ENCODE measurements at places on chromosomes 12 and 14. TPM values are rescaled to one million over a fixed set of nuclear protein-coding genes. Genes with fewer than 3 reads are reported as not detected.

The FZD10 gene
- total RNA-seq: 0.21 TPM

DNA sequence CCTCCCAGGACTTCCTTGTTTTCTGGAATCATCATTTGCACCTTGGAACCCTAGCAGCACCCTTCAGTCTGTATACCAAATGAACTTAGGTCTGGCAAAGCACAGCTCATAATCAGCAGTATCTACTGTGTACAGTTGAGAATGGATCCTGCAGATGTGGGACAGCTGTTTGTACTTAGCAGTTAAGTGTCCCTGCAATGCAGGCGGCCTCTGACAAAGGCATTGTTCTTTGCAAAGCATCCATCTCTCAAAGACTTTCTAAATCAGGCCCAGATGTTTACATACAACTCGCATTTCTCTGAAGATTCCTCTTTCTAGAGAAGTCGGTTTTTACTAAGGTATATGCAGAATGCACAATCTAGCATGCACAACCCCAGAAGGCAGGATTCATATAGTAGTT lies 170.5 kb upstream of the RBM19 start:
- H3K36me3 ChIP-seq: no peaks in the 10 kb centered on the region
- no peak overlapping the region for H3K27ac ChIP-seq
- no peaks in the 10 kb centered on the region for H3K27me3 ChIP-seq
- DNase-seq: no peak

The CMKLR1 gene
- 45.3 TPM for total RNA-seq

The HOXC6 gene
- total RNA-seq: 7.6 TPM

The HNF1A gene
- not detected for total RNA-seq

The NTF3 gene
- total RNA-seq: 58.9 TPM

The SYCP3 gene
- not detected for total RNA-seq

GRCh38 chr12:57416039-57416996 lies 14.5 kb downstream of the R3HDM2 start:
- H3K4me1 ChIP-seq: no peaks in the 10 kb centered on the region
- H3K27me3 ChIP-seq: no peaks in the 10 kb centered on the region
- no peak overlapping the region for H3K4me3 ChIP-seq
- H3K27ac ChIP-seq: no peak overlapping the region
- DNase-seq: no peak

DNA sequence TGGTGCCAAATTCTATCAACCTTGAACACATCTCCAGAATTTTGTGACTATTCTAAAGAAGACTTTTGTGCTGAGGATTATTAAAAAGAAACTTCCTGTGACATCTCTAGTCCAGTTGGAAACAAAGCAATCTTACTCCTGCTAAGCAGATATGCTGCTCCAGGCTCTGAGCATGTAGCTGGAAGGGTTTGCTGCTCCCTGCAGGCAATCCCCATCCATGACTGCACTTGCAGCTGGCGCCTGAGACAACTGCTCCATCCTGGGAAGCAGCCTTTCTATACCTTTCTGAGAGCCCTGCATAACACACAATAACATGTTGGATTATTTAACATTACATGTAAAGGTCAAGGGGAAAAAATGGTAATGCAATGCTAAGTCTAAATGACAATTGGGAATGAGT lies 105.1 kb downstream of the NDUFA12 start:
- H3K4me3 ChIP-seq: no peak overlapping the region
- no peaks in the 10 kb centered on the region for H3K36me3 ChIP-seq
- no peaks in the 10 kb centered on the region for H3K27me3 ChIP-seq
- no peak for DNase-seq
- H3K27ac ChIP-seq: no peak overlapping the region

- peak overlapping the region; percentile 56 for H3K27ac ChIP-seq
- H3K27me3 ChIP-seq: no peaks in the 10 kb centered on the region
- H3K36me3 ChIP-seq: no peaks in the 10 kb centered on the region
- peaks cover 3% of the 10 kb centered on the region for H3K4me1 ChIP-seq
- no peak for DNase-seq
Measured at GRCh38 chr12:52871291-52872039, 22.7 kb upstream of the KRT78 start.

DNA sequence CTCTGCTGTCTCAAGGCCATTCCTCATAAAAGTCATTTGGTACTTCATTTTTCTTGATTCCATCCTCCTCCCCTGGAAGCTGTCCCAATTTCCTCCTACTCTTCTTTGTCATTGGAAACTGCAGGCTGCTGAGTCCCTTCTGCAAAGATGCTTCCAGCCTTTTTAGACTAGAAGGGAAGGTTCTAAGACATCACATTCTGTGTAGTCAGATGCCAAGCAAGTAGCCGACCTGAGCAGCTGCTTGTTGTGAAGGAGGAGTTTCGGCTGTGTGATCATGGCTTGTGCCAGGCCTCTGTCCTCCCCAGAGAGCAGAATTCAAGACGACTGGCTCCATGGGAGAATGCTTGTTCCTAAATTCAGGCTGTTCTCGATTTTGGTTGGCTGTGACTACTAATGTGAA lies 8.7 kb downstream of the RFC5 start:
- no peak overlapping the region for H3K4me3 ChIP-seq
- H3K4me1 ChIP-seq: no peaks in the 10 kb centered on the region
- peaks cover 51% of the 10 kb centered on the region for H3K36me3 ChIP-seq
- no peaks in the 10 kb centered on the region for H3K27me3 ChIP-seq

DNA sequence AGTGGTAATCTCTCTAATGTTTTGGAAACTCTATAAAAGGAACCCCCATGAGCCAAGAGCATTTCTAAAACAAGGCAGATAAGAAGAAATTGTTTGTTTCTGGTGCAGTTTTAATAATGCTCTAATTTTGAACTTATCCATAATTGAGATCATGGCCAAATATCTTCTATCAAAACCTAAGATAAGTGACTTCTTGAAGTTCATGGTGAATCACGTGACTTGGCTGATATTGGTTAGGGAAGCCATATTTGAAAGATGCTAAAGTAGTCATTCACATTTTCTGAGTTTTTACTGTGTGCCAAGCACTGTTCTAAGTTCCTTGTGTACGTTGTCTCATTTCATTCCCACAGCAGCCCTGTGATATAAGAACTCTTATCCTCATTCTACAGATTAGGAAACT lies 157.9 kb downstream of the KICS2 start:
- H3K36me3 ChIP-seq: no peaks in the 10 kb centered on the region
- no peak overlapping the region for H3K4me3 ChIP-seq
- H3K4me1 ChIP-seq: no peaks in the 10 kb centered on the region

The FOXN4 gene
- total RNA-seq: not detected

DNA sequence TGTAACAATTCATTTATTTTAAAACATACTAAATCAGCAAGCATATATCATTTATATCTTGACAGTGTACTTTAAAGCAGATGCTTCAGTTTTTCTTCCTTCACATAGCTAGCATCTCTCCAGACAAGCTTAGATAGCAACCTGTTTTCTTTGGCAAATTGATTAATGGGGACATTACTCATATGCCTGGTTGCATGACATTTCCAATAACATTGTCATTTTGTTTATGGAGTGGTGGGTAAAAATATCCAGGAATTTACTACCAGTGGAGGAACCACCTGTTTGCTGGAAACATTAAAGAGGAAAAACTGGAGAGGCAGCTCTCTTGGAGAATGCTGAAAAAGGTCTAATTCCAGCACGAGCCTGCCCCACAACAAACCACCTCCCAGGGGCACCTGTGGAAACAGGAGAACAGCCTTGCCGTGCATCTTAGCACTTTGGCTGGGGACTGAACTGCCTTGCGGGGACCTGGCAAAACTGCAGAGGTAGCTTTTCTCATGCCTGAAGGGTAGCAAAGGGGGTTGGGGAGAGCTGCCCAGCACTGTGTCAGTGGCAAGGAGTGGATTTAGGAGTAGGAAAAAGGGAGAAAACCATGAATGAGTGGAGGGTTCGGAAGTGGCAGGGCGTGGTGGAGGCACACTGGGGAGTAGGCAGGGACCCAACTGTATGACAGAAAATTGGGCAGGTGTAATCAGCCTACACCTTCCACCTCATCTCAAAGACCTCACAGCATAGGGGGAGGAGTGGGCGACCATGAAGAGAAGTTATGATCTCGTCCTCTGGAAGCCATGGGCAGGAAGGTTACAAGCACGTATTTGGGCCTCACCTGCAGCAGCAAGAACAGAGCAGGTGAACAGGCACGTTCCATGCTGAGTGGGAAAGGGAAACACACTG lies 11.7 kb upstream of the CREBL2 start:
- H3K36me3 ChIP-seq: no peaks in the 10 kb centered on the region
- no peak overlapping the region for H3K27ac ChIP-seq
- no peak overlapping the region for H3K4me3 ChIP-seq
- DNase-seq: no peak
- no peaks in the 10 kb centered on the region for H3K27me3 ChIP-seq

- no peaks in the 10 kb centered on the region for H3K27me3 ChIP-seq
- H3K27ac ChIP-seq: no peak overlapping the region
- H3K36me3 ChIP-seq: no peaks in the 10 kb centered on the region
- no peaks in the 10 kb centered on the region for H3K4me1 ChIP-seq
Measured at GRCh38 chr14:101426466-101426865, 134.8 kb upstream of the DIO3 start.

DNA sequence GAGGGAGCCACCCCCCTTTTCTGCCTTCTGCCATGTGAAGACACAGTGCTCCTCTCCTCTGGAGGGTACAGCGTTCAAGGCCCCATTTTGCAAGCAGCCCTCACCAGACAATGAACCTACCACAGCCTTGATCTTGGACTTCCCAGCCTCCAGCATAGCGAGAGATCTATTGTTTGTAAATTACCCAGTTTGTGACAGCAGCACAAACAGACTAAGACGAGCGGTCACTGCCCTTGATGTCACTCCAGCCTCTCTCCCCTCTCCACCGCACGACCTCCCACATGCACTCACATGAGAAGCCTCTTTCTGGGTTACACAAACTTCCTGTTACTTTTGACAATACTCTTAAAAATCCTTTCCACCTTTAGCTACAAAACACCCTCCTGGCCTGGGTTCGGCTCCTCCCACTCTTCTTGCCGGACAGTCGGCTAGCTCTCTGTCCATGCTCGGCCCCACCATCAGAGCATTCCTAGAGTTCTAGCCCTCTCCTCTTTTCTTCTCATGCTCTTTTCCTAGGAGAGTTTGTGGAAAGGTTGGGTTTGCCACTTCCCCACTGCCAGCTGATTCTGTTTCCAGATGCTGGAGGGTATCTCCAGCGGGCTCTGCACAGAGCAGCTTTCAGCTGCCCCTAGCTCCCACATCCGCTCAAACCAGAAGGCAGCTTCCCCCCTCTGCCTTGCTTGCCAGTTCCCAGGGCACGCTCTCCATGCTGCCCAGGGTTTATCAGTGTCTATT lies 124.3 kb downstream of the FOXN3 start:
- no peak overlapping the region for H3K4me3 ChIP-seq
- H3K36me3 ChIP-seq: no peaks in the 10 kb centered on the region
- no peak overlapping the region for H3K27ac ChIP-seq
- no peaks in the 10 kb centered on the region for H3K27me3 ChIP-seq

DNA sequence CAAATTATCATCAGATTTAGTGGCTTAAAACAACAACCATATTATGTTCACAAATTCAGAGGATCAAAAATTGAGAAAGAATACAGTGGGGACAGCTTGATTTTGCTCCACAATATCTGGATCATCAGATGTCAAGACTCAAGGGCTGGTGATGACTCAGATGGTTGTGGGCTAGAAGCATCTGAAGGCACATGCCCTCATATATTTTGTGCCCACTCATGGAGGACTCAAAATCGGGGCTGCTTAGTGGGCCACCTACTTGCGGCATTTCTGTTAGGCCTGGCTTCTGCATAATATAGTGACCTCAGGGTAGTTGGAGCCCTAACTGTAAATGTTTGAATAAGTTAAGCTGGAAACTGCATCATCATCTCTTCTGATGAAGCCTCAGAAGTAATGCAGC lies 584.5 kb downstream of the SLC16A7 start:
- H3K4me1 ChIP-seq: no peaks in the 10 kb centered on the region
- no peak overlapping the region for H3K27ac ChIP-seq
- H3K4me3 ChIP-seq: no peak overlapping the region
- no peak for DNase-seq
- H3K36me3 ChIP-seq: no peaks in the 10 kb centered on the region

- H3K27ac ChIP-seq: peak overlapping the region; percentile 44
- no peaks in the 10 kb centered on the region for H3K27me3 ChIP-seq
- no peak overlapping the region for H3K4me3 ChIP-seq
- H3K4me1 ChIP-seq: no peaks in the 10 kb centered on the region
Measured at GRCh38 chr14:71725922-71726579, 206.2 kb upstream of the RGS6 start.

DNA sequence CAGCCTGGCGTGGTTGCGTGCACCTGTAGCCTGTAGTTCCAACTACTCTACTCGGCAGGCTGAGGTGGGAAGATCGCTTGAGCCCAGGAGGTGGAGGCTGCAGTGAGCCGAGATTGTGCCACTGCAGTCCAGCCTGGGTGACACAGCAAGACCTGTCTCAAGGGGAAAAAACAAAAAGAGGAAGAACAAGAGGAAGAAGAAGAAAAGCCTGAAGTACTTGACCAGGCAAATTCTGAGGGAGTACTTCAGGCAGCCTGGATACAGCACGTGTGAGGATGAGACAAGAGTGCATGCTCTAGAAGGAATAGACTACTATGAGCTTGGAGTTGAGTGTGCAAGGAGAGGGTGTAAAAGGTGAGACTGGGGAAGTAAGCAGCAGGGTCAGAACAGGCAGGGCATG lies 1.8 kb downstream of the GDF3 start:
- H3K27me3 ChIP-seq: no peaks in the 10 kb centered on the region
- no peak for DNase-seq
- no peaks in the 10 kb centered on the region for H3K4me1 ChIP-seq

GRCh38 chr12:4979737-4980136 lies 63.9 kb upstream of the KCNA5 start:
- no peak overlapping the region for H3K27ac ChIP-seq
- no peaks in the 10 kb centered on the region for H3K36me3 ChIP-seq
- H3K4me3 ChIP-seq: no peak overlapping the region
- H3K4me1 ChIP-seq: no peaks in the 10 kb centered on the region
- no peak for DNase-seq

The FERMT2 gene
- total RNA-seq: 101 TPM

DNA sequence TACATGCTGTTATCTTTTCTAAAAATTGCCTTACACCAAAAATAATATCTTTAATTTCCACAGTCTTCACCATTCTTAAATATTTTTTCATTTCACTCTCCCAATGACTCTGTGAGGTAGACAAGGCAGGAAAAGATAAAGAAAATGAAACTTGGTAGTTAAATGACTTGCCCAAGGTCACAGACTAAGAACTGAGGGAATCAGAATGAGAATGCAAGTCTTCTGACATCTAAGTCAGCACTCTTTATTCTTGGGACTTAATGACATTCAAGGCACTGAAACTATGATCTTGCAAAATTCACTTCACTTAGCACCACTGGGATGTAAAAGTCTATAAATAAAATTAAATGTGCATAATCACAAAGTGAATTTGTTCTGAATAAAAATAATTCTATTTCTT lies 104.5 kb downstream of the SLC2A13 start:
- H3K27ac ChIP-seq: no peak overlapping the region
- H3K4me1 ChIP-seq: no peaks in the 10 kb centered on the region
- no peaks in the 10 kb centered on the region for H3K36me3 ChIP-seq
- H3K4me3 ChIP-seq: no peak overlapping the region

The CCDC88C gene
- 9.2 TPM for total RNA-seq

The CD27 gene
- not detected for total RNA-seq

DNA sequence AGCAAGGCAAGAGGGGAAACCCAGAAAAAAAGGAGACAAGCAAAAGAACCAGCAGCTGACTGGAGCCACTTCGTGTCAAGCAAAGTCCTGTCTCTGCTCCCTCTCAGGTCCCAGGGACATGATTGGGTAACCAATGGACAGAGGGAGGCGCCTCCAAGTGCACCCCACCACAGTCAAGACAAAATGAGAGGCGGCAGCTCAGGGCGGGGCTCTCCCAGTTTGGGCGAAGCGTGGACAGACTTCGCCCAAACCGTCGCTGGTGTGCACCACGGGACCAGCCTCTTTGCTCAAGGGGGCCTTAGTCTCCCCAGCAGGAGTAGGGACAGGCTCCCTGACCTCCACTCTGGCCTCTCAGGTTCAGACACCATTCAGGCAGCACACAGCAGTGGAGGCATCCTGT lies 1.5 kb upstream of the BEGAIN start:
- no peak overlapping the region for H3K27ac ChIP-seq
- H3K4me1 ChIP-seq: no peaks in the 10 kb centered on the region
- H3K4me3 ChIP-seq: no peak overlapping the region
- peaks cover 9% of the 10 kb centered on the region for H3K27me3 ChIP-seq

The NANOG gene
- not detected for total RNA-seq

The STRAP gene
- 17.1 TPM for total RNA-seq
